Fibroblast of upper back skin (primary cell): ENCODE measurements at places on chromosomes 1 and 21.

DNA sequence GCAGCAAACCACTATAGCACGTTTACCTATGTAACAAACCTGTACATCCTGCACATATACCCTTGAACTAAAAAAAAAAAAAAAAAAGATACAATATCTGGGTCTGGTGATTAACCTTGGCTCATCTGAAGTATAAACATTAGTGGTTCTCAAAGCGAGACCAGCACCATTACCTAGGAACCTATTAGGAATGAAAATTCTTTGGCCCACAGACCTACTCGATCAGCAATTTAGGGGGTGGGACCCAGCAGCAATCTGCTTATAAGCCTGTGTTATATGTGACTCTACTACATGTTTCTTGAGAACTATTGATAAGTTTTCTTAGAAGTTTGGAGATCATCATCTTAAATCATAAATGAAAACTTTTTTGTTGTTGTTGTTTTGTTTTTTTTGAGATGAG, 9.7 kb upstream of the SPATA1 start:
- no peak for DNase-seq

- DNase-seq = no peak
Measured at GRCh38 chr1:194289569-194290266, 1103.3 kb upstream of the B3GALT2 start.

DNA sequence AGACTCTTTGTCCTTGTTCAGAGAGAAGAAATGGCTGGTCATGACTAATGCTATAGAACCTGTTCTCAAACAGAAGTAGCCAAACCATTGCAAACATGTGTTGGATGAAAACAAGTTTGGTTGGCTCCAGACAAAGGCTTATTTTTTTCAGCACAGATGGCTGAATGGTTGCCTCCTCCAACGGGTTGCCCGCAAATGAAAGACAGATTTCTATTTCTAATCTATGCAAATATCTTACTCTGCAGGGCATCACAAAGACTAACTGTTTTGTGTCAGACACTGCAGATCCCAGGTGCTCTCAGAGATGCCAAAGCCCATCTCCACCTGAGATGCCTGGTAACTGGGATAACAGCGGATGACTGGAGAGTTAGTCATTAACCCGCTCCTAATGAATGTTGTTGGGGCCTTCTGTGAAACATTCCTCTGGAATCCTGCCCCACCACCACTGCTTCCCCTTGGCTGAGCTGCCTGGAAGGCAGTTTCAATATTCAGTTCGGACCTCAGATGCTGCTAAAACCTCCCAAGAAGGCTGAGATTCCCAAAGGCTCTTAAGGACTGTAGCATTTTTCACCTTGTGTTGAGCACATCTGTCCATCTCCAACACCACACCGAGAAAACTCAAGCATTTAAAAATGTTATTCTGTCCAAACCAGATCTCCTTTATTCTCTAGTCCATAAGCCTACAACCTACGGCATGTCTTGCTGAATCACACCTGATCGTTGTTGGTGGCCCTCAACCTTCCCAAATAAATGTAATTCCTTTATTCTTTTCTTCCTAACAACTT, 104.4 kb downstream of the PTPN14 start:
- DNase-seq = peak; percentile 99

DNA sequence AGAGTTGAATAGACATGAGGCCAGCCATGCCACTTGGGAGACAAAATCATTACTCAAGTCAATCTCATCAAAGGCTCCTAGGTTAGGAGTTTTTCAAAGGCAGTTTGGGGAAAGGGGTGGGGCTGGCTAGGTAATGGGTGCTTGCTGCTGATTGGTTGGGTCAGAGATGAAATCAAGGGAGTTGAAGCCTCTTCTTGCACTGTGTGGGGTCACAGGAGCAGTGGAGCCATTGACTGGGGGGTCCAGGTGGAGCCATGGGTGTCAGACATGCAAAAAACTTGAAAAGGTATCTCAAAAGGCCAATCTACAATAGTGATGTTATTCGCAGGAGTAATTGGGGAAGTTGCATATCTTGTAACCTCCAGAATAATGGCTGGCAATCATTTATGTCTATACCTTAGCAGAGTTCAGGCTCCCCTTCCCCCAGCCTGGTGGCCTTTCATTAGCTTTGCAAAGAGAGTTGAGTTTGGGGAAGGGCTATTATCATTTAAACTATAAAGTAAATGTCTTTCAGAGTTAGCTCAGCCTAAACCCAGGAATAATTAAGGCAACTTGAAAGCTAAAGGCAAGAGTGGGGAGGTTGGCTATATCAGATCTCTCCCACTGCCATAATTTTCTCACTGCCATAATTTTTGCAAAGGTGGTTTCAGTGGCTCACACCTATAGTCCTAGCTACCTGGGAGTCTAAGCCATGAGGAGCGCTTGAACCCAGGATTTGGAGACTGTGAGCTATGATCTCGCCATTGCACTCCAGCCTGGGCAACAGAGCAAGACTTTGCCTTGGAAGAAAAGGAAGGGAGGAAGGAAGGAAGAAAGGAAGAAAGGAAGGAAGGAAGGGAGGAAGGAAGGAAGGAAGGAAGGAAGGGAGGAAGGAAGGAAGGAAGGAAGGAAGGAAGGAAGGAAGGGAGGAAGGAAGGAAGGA, 7.8 kb upstream of the PINK1 start:
- no peak for DNase-seq

DNA sequence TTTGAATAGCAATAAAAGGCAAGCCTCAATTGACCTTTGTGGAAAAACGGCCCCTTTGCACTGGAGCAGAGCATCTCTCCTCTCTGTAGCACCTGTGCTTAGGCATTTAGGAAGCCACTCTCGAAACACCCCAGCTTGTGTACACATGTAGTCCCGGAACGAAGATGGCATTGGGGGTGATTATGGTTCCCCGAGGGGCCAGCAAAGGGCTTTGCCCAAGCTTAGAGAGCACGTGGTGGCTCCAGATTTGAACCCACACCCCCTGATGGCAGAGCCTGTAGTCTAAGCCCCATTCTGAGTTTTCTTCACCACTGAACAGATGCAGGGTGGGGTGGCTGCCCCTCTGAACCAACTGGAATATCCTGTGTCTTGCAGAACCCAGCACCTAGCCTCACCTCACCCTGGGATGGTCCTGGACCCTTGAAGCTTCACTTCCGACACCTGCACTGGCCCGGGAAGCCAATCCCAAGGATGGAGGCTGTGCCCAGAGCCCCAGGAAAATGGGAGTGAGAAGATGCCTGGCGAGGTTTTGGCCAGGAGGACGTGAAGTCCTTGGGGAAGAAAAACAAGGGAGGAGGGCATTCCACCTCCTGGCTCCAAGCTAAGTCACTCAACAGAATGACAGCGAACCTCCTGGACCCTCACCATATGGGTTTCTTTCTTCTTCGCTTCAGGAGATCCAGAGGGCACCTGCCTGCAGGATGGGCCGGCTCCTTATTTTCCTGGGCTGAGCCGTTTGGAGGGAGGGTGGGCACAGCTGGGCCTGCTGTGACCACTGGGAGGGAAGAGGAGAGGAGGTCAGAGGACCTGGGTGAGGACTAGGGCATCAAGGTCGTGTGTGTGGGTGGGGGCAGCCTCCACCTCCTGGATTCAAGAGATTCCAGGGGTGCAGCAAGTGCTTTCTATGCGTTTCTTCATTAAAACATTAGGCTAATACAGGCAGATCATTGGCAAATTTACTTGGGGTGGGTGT, 37.7 kb downstream of the IGFN1 start:
- DNase-seq = no peak

DNA sequence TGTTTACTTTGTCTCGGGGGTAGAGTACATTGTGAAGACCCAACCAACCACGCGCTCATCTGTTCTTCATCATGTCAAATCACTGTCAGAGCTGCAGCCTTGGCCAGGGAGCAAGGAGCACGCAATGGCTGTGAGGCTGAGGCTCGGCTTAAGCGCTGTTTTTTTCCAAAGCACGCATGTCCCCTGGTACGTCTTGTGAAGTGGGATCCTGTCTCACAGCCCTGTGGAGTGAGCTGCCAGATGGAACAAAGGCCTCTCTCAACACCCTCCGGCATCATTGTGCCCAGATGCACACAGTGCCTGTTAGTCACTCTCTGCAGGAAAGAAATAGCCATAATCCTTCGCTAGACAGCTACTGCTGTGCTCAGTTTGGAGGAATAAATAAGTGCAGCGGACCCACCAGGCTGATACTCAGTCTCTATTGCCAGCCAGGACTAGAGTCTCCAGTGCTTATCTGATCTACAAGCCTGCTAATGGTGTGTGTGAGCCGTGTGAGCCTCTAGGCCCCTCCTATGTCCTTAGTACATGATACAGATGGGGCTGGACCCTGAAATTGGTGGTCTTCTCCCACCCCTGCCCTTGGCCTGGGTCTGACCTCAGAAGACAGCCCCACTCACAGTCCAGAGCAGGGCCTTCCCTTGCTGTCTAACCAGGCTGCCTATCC, 91.3 kb upstream of the COA6 start:
- no peak for DNase-seq

DNA sequence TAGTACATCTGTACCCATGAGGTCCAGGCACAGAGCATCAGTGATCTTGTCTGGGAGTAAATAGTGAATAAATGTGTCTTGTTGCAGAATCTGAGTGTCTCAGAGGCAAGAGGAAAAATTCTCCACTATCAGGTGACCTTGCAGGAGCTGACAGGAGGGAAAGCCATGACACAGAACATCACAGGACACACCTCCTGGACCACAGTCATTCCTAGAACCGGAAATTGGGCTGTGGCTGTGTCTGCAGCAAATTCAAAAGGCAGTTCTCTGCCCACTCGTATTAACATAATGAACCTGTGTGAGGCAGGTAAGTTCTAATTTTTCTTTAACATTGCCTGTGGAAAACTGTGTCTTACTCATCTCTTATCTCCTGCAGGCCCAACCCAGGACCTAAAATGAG, 43.1 kb downstream of the IL12RB2 start:
- DNase-seq = no peak

- DNase-seq = no peak
Measured at GRCh38 chr1:41370756-41371420, 9.7 kb downstream of the FOXO6 start.

DNA sequence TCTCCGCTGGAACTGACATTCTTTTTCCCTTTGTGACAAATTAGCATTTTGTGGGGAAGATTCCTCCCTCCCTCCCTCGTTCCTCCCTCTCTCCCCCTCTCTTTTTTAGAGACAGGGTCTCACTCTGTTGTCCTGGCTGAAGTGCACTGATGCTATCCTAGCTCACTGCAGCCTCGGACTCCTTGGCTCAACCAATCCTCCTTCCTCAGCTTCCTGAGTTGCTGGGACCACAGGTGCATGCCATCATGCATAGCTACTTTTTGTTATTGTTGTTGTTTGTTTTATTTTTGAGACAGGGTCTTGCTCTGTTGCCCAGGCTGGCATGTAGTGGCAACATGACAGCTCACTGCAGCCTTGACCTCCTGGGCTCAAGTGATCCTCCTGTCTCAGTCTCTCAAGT, 6.8 kb upstream of the SKI start:
- DNase-seq = no peak

DNA sequence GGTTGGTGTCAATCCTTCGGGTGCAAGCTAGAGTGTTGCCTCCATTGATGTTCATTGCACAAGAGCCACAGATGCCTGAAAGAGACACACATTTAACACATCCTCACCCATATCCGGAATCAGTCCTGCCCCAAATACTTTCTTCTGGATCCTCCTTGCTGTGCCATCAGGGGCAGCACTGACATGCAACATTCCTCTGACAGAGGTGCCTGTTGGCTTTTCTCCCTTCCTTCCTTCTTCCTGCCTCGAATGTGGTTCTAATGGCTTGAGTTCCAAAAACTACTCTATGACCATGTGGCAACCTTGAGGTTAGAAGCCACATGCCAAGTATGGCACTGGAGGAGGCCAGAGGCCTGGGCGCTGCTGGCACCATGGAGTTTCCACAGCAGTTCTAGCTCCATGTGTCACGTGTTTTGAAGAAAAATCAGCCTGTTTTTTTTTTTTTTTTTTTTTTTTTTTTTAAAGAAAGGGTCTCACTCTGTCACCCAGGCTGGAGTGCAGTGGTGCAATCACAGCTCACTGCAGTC, 17.0 kb upstream of the ATP13A2 start:
- no peak for DNase-seq

- DNase-seq = no peak
Measured at GRCh38 chr1:99598738-99599411, 47.0 kb upstream of the PALMD start.

DNA sequence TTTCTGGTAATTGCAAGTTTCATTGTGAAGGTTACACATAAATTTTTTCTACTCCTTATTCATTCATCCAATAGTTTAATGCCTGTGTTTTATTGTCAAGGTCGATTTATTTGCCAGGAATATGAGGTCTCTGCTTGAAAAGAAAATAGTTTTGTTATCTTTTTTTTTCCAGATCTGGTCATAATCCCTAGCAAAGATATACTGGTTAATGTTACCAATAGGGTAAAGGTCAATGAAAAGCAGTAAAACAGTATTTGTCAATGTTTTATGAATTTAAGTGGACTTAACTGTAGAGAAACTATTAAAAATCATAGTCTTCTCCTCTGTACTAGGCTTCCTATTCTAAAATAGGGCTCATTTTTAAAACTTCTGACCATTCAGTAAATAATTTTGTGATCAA, 8.1 kb upstream of the FMO3 start:
- no peak for DNase-seq

GRCh38 chr1:25799935-25800702, at the start of gene SELENON:
Gene SELENON, plus strand, starts transcription at chr1:25800193. Its CDS starts 38 bp downstream, at chr1:25800231.
- peak; percentile 46 for DNase-seq

DNA sequence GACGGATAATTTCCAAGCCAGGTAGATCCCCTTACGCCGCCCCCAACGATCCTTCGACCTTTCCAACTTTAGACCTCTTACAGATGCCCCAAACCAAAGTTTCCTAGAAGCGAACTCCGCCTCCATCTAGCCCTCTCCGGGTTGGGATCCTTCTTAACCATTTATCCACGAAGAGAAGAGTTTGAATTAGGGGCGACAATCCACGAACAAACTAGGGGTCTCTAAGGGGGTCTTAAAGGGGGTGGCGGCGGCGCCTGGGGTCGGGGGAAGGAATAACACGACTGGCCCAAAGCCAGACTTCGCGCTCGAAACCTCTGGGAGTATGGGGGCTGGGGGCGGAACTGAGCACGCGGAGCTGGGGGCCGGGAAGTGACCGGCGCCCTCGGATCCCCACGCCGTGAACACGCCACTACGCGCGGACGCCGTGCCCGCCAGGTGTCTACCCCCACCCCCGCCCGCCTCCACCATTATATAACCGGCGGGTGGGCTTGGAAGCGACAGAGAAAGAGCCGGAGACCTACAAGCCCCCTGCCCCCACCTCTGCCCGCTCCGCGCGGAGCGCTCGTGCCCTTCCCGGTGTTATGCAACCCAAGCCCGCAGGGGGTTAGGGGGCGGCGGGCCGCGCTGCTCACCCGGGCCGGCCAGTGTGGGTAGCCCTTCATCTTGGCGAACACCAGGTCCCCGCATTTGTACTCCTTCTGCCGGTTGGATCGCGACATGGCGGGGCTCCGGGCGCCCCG, 594 bp downstream of the HDGF start:
- DNase-seq = no peak

- DNase-seq = no peak
Measured at GRCh38 chr1:23216771-23217420, 406 bp downstream of the HTR1D start.

- DNase-seq = no peak
Measured at GRCh38 chr1:154476791-154477190, 25.2 kb upstream of the TDRD10 start.
